ENCODE measurements at places on chromosomes 1 and 21.

- H3K4me3 ChIP-seq, result no peak overlapping the region
- DNase-seq, result no peak
Observed at GRCh38 chr1:63073309-63074306, 248.8 kb upstream of the FOXD3 start.

DNA sequence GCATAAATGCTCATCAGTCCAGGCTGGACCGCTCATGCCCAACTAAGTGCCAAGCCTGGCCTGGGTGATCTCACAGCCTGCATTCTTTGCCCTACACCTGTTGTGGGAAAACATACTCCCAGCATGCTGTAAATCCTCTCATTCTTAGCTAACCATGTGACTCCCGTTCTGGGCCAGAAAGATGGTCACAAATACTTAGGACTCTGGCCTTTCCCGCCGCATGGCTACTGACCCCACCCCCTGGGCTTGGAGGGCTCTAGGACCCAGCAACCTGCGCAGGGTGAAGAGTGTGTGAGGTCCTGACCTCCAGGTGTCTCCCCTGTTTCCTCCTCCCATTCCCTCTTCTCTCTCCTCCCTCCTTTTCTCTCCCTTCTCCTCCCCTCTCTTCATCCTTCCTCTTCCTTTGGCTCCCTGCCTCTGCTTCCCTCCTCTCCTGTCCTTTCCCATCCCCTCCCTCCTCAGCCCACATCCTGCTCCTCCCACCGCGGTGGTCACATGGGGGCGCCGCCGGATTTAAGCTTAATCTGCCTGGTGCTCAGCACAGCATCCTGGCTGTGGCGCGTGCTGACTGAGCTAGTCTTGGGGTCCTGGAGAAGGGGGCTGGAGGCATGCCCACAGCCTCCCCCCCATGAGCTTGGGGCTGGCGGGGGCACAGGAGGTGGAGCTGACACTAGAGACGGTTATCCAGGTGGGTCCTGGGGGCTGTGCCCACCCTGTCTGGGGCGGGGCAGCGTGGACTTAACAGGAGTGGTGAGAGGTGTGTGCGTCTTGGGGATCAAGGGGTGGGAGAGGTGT lies at the start of gene CROCC:
TSS of gene CROCC (plus strand) at position 541 of the 795 bp plus-strand sequence. CDS start at position 629, 88 bp downstream.
- no peaks in the 10 kb centered on the region for H3K4me1 ChIP-seq
- DNase-seq, result no peak
- no peak within 1 kb of the TSS for H3K4me3 ChIP-seq
- peaks cover 5% of the 10 kb centered on the region for H3K27me3 ChIP-seq
- H3K36me3 ChIP-seq, result no peaks in the 10 kb centered on the region

DNA sequence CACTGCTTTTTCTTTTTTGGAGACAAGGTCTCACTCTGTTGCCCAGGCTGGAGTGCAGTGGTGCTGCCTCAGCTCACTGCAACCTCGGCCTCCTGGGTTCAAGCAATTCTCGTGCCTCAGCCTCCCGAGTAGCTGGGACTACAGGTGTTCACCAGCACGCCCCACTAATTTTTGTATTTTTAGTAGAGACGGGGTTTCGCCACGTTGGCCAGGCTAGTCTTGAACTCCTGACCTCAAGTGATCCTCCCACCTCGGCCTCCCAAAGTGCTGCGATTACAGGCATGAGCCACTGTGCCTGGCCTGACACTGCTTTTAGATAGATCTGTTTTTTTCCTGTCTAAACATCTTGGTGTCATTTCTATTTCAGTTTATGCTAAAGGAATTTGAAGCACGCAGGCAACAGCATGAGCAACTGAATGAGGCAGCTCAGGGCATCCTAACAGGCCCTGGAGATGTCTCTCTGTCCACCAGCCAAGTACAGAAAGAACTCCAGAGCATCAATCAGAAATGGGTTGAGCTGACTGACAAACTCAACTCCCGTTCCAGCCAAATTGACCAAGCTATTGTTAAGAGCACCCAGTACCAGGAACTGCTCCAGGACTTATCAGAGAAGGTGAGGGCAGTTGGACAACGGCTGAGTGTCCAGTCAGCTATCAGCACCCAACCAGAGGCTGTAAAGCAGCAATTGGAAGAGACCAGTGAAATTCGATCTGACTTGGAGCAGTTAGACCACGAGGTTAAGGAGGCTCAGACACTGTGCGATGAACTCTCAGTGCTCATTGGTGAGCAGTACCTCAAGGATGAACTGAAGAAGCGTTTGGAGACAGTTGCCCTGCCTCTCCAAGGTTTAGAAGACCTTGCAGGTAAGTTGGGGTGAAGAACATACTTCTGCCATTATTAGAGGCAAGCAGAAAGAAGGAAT lies 106.1 kb upstream of the BMP8A start:
- H3K27ac ChIP-seq, result peak overlapping the region; percentile 10
- peaks cover 87% of the 10 kb centered on the region for H3K36me3 ChIP-seq
- no peaks in the 10 kb centered on the region for H3K27me3 ChIP-seq

- no peak overlapping the region for H3K4me3 ChIP-seq
- H3K27ac ChIP-seq, result no peak overlapping the region
- peaks cover 6% of the 10 kb centered on the region for H3K27me3 ChIP-seq
- no peaks in the 10 kb centered on the region for H3K36me3 ChIP-seq
- DNase-seq, result no peak
- no peaks in the 10 kb centered on the region for H3K4me1 ChIP-seq
Observed at GRCh38 chr1:181208083-181208482, 119.6 kb downstream of the IER5 start.

- no peak for DNase-seq
- H3K4me1 ChIP-seq, result peaks cover 31% of the 10 kb centered on the region
- H3K27ac ChIP-seq, result peak overlapping the region; percentile 95
- H3K4me3 ChIP-seq, result peak overlapping the region; percentile 68
- no peaks in the 10 kb centered on the region for H3K27me3 ChIP-seq
Observed at GRCh38 chr1:220882061-220882891, 3.0 kb downstream of the HLX start.

DNA sequence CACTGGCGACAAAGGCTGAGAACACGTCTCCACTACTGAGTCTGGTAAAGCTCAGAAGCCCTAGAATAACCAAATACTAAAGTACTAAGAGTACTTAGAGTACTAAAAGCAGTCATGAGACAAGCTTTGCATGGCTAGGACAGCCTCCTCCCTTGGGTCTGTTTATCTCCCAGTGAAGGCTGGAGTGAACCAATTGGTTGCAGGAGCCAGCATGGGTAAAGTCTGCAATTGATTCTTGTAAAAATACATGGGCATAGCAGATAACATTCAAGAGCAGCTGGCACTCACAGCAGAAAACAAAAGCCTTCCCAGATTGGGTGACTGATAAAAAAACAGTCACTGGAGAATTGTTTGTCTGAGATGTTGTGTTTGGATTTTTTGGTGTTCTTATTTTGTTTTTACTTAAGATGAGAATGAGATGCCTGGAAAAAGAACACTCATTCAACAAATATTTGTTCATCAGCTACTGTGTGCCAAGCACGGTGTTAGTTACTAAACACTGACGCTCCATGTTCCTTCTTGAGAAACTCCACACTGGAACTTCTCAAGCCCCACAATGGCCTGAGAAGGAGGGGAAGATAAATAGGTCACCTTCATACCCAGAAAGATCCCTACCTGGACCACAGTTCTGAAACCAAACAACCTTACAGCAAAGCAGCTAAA lies 3.7 kb downstream of the IRF6 start:
- no peak overlapping the region for H3K4me3 ChIP-seq
- no peaks in the 10 kb centered on the region for H3K4me1 ChIP-seq
- peak overlapping the region; percentile 17 for H3K27ac ChIP-seq
- no peak for DNase-seq

DNA sequence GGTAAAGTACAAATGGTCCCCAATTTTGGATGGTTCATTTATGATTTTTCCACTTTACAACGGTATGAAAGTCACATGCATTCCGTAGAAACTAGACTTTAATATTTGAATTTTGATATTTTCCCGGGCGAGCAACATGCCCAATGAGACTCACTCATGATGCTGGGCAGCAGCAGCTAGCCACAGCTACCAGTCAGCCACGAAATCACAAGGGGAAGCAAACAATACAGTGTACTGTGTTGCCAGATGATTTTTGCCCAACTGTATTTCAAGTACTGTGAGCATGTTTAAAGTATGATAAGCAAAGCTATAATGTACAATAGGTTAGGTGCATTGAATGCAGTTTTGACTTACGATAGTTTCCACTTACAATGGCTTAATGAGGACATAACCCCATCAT lies 266.8 kb downstream of the VAV3 start:
- no peaks in the 10 kb centered on the region for H3K36me3 ChIP-seq
- H3K27ac ChIP-seq, result no peak overlapping the region
- no peak for DNase-seq
- H3K27me3 ChIP-seq, result no peaks in the 10 kb centered on the region

DNA sequence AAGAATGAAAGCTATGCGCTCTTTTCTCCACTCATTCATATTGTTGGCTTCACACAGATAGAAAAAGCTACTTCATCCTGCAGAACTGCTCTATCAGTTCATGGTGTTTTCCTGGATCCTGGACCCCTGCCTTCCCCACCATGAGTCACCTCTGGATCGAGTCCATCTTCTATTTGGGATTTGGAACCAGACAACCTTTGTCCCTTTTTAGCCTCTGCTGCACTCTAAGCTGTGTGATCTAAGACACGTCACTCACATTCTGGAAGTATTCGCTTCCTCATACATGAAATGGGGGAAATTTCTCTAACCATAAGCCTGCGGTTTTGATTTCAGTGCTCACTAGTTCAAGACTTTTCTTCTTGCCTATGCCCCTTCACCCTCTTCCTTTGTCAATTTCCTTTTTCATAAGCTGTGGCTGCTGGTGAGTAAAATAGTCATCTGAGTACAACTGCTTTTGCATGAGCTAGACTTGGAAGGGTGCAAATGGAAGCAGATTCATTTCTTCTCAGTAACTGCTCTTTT lies 14.1 kb upstream of the DEGS1 start:
- no peak for DNase-seq
- no peaks in the 10 kb centered on the region for H3K27me3 ChIP-seq
- peaks cover 22% of the 10 kb centered on the region for H3K4me1 ChIP-seq
- H3K4me3 ChIP-seq, result no peak overlapping the region
- no peaks in the 10 kb centered on the region for H3K36me3 ChIP-seq

DNA sequence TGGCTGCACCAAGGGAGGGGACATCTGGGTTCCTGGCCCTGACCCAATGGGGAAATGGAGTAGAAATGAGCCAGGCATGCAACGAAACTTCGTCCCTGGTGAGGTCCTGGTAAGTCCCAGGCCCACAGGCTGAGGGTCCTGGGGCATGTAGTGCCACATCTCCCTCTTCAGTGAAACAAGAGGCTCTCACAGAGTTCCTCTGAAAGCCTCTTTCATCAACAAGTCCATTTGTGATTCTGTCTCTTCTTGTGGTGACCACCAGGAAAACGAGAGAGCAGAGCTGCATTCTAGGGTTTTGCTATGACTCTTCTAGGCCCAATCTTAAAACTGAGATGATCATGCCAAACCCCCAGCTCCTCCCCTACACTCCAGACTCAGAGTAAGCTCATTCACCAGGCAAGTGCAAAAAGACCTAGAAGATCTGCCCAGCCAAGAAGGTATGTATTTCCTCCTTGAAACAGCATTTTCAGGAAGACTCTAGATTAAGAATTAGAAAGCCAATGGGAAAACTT lies 24.3 kb upstream of the RNF220 start:
- no peak overlapping the region for H3K4me3 ChIP-seq
- no peak for DNase-seq
- H3K27ac ChIP-seq, result no peak overlapping the region
- H3K27me3 ChIP-seq, result peaks cover 2% of the 10 kb centered on the region
- H3K4me1 ChIP-seq, result no peaks in the 10 kb centered on the region

DNA sequence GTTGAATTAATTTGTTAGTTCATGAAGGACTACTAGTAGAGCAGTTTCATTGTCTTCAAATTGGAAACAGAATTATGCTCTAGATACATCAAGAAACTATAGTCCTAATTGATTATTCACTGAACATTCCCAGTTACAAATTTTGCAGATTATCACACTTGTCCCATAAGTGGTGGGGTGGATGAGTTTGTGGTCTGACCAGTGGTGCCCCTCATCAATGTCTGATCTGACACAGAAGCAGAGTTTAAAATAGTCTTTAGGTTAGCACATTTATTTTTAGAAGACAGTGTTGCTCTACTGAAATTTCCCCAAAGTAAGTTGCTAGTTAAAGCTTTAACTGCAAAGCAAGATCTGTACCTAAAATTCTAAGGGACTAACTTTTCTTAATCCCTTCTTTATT lies 42.9 kb downstream of the INKA2 start:
- H3K4me3 ChIP-seq, result no peak overlapping the region
- no peaks in the 10 kb centered on the region for H3K27me3 ChIP-seq
- H3K4me1 ChIP-seq, result peaks cover 43% of the 10 kb centered on the region
- DNase-seq, result no peak
- peaks cover 34% of the 10 kb centered on the region for H3K36me3 ChIP-seq

- H3K36me3 ChIP-seq, result no peaks in the 10 kb centered on the region
- no peak for DNase-seq
- no peak overlapping the region for H3K4me3 ChIP-seq
- no peak overlapping the region for H3K27ac ChIP-seq
Observed at GRCh38 chr1:5729636-5730145, 262.5 kb downstream of the NPHP4 start.

DNA sequence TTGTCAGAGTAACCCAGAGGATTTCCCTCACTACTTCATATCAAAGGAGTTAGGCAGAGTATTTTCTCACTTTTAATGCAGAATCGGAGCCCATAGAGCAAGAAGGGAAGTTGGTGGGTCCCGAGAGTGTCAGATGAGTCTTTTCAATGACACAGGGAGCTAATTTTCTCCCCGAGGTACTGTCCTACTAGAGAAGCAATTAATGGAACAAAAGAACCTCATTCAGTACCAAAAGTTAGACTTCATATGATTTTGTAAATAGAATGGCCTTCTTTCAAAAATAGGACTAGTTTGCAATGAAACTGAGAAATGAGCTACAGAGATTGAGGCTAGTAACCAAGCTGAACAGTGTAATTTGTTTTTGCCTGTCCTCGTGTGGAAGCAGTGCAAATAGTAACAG lies 3.9 kb downstream of the NCAM2 start:
- no peaks in the 10 kb centered on the region for H3K36me3 ChIP-seq
- H3K4me3 ChIP-seq, result no peak overlapping the region
- no peak overlapping the region for H3K27ac ChIP-seq

All from tibial artery (tissue), 4 donors.